Glutamatergic neuron (in vitro differentiated cells): ENCODE measurements at places on chromosomes 12 and 14. TPM values are rescaled to one million over a fixed set of nuclear protein-coding genes. Genes with fewer than 3 reads are reported as not detected.
A peak's percentile ranks its signal among the peaks of the same experiment; 100 is the strongest.

CRIP1 gene
- 49.3 TPM for total RNA-seq

POTEG gene
- not detected for total RNA-seq

- H3K27ac ChIP-seq, result no peak overlapping the region
- H3K36me3 ChIP-seq, result no peaks in the 10 kb centered on the region
- no peak for DNase-seq
- H3K4me3 ChIP-seq, result no peak overlapping the region
Observed at GRCh38 chr12:47779943-47780504, 7.0 kb downstream of the SLC48A1 start.

DNA sequence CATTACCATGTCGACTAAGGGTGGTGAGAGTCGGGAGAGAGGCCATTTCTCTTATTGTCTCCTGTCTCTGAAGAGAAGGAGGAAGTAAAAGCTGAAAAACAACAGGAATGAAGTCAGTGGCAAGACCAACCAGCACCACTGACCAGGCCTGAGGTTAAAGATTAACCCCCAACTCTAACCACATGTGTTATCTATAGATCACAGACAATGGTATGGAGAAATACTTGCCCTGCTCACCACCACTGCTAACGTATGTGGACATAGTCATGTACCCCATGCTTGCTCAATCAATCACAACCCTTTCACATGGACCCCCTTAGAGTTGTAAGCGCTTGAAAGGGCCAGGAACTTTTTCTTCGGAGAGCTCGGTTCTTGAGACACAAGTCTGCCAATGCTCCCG lies 690.9 kb upstream of the LMO3 start:
- no peaks in the 10 kb centered on the region for H3K27me3 ChIP-seq
- H3K4me3 ChIP-seq, result no peak overlapping the region
- DNase-seq, result no peak
- no peaks in the 10 kb centered on the region for H3K4me1 ChIP-seq

- peaks cover 16% of the 10 kb centered on the region for H3K27me3 ChIP-seq
- no peaks in the 10 kb centered on the region for H3K36me3 ChIP-seq
- H3K27ac ChIP-seq, result peak overlapping the region; percentile 99
- H3K4me1 ChIP-seq, result peaks cover 82% of the 10 kb centered on the region
Observed at GRCh38 chr14:69693145-69693544, 73.8 kb upstream of the SRSF5 start.

RIPK3 gene
- total RNA-seq, result not detected

GRCh38 chr12:13233830-13234641 lies 37.5 kb downstream of the EMP1 start:
- DNase-seq, result peak; percentile 32
- peaks cover 4% of the 10 kb centered on the region for H3K27me3 ChIP-seq

- no peak overlapping the region for H3K27ac ChIP-seq
- H3K27me3 ChIP-seq, result peaks cover 2% of the 10 kb centered on the region
- no peak for DNase-seq
Observed at GRCh38 chr14:42057111-42057510, 450.4 kb downstream of the LRFN5 start.

TRHDE gene
- total RNA-seq, result 16.7 TPM

- DNase-seq, result peak; percentile 55
- H3K27ac ChIP-seq, result peak overlapping the region; percentile 99
- peaks cover 18% of the 10 kb centered on the region for H3K27me3 ChIP-seq
- H3K36me3 ChIP-seq, result no peaks in the 10 kb centered on the region
Observed at GRCh38 chr14:59189091-59189785, 771 bp downstream of the DAAM1 start.

DNA sequence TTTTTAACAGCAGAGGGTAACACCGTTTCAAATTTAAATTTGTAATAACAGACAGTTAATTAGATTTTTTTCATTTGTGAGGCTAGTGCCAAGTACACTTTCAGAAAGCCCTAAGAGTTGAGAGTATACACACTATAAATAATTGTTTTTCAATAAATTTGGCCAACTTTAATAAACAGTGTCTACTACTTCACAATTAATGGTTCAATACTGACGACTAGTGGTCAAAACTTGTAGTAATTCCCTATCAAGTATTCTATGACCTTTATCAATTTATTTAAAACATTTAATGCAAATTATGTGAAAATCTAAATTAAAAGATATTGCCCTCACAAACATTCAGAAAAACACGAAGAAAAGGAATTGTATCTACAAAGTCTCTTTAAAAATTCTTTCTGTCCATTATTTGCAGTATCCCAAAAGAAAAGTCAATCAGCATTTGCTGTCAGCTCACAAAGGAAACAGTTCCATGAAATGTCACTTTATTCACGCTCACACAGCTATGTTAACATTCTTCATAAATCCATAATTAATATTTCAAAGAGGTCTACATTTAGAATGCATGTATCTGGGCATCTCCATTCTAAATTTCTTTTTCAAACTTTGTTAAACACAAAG lies 91.2 kb downstream of the CEP128 start:
- H3K4me3 ChIP-seq, result no peak overlapping the region
- peaks cover 3% of the 10 kb centered on the region for H3K4me1 ChIP-seq
- no peaks in the 10 kb centered on the region for H3K27me3 ChIP-seq
- no peak for DNase-seq
- H3K27ac ChIP-seq, result no peak overlapping the region
